NCI-H187 (cell line): ENCODE measurements at places on chromosomes 6 and 20.

GRCh38 chr6:53603386-53604116 lies 58.6 kb upstream of the GCLC start:
- no peak for DNase-seq

DNA sequence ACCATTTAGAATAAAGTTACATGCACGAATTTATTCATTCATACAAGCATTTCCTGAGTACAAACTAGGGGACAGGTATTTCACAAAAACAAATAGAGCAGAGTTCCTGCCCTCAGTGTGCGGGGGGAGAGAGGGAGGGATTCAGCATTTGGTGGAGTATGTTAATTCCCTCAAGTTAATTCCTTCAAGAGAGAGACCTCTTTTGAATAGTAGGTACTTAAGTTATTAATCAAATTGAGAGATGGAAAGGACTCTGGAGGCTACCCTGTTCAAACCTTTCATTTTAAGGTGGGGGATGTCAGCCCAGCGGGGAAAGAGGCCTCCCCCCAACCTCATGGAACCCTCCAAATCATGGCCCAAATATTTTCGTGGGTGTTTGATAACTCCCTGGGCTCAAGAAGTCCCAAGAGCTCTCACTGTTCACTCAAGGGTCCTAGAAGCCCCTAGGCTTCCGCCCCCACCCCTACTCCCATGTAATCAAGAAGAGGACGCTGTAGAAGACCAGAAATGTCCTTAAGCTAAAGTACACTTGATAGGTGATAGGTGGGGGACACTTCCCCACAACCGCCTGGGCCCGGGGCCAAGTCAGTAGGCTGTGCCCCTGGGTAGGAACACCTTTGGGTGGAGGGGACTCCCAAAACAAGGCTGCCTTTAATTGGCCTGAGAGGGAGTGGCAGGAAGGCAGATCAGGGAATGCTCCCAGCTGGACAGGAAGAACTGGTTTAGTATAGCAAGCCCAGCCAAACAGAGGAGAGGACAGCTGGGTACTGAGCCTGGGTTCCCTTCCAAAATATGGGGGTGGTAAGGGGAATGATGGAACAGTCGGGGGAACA lies 2.9 kb downstream of the SDC4 start:
- no peak for DNase-seq

GRCh38 chr6:21847711-21848480 lies 254.3 kb downstream of the SOX4 start:
- DNase-seq: no peak

GRCh38 chr6:150881911-150882481 lies 16.5 kb downstream of the MTHFD1L start:
- DNase-seq: no peak

DNA sequence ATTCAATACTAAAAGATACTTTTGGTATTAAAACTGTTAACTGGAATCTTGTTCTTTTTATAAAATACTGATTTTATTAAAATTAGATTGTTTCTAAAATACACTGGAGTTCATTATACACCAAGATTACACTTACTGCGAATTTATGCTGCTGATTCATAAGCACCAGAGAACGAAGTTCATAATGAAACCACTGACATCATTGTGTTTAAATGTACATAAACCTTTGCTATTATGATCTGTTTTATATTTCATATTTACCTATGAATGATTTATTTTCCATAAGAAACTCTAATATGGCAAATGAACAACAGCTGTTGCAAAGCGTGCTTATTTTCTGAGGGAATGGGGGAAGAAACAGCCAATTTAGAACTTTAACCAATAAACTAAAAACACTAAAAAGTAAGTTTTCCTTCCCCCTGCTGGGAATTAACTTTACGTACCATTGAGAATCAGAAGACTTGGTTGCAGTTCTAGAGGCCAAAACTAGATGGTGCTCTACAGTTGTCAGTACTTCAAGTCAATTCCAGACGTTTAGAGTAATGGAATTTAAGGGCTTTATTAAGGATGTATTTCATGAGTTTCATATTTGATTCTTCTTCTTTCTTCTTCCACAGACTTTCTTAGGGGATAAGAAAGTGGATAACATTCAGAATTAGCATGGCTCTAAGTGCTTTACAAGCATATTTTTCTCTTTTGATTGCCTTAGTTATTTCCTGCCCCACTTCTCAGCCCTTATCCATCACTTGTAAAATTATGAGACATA lies 30.8 kb upstream of the COL19A1 start:
- no peak for DNase-seq

DNA sequence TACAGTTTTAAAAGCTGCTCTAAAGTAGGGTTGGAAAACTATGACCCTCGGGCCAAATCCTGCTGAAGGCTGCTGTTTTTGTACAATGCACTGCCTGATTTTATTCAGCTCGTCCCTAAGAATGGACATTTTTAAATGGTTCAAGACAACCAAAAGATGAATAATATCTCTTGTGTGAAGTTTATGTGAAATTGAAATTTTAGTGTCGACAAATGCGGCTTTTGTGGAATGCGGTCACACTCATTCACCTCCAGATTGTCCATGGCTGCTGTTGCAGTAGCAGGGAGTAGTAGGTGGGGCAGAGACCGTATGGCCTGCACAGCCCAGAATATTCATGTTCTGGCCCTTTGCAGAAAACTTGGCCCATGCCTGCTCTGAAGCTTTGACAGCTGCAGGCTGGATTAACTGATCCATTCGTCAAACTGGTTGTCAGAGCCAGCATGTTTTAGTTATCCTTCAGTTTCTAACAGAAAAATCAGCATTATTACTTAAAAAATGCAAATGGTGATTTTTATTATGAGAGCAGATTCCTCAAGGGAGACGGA lies 91.6 kb downstream of the PSMG4 start:
- no peak for DNase-seq

DNA sequence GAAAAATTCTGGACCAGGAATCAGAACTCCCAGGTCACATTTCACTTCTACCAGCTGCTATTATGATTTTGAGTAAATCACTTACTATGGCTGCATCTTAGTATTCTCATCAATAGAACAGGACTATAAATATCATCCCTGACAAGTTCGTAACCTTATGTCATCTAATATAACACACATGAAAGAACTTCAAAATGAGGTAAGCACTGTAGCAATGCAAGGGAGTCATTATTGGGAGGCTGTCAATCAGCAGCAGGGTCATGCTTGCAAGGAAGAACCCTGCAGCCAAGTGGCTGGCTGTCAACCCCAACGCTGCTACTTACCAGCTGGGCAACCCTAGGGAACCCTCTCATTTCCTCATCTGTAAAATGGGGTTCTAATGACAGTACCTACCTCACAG lies 123.3 kb upstream of the B3GAT2 start:
- DNase-seq: no peak

- DNase-seq: no peak
These were observed 246.0 kb downstream of the PHACTR1 start for GRCh38 chr6:12962529-12962928.

DNA sequence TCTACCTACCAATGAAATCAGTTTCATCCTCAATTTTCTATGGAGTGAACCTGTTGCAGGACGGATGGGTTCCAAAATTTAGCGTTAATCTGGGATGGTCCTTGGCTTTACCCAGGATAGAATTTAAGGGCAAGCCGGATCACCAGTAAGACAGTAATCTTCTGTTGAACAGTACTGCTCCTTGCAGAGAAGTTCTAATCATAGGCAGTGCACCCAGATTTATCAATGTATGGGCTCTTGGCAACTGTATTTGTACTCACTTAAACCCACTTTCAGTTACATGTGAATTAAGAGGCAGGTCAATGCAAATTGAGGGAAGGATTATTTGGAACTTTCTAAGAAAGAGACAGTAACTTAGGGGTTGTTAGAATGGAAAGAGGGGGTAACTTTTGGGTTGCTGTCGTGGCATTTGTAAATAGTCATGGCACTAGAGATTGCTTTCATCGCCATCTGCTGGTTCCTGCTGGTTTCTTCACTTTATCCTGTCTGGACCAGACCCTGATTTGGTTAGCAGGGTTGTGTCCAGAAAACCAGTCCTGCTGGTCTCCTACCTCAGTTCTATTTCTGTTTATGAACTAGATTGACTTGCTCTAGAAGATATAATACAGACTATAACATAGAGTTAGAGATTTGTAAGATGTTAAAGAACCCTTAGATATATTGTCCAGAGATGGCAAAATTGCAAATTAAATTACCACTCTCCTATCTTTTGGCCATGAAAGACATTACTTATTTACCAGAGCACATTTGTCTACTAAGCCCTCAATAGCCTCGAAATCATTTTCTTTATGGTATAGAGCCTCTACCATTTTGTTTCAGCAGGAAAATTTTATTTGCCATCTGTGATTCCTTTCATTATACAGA lies 646.3 kb downstream of the UTRN start:
- no peak for DNase-seq

GRCh38 chr6:134414793-134415192 lies 96.9 kb upstream of the SGK1 start:
- no peak for DNase-seq

DNA sequence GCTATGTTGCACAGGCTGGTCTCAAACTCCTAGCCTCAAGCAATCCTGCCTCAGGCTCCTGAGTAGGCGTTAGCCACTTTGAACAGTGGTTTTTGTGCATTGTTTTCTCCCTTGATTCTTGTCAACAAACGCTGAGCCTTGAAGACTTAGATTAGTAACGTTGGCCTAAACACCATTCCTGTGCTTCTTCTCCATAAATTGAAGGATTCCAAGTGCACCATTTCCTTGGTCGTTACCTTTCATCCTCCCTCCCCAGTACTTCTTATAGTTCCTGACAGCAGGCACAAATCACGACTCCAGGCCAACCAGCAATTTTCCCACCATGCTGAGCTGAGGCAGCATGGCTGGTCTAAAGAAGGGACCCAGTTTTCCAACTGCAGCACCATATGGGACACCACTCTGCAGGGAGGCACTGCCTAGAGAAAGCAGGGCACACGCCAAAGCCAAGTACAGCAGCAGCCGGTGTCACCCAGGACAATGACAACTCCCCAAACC lies 8.9 kb downstream of the RPS10 start:
- no peak for DNase-seq

- DNase-seq: no peak
These were observed 349.2 kb downstream of the UTRN start for GRCh38 chr6:144634371-144634770.

GRCh38 chr6:143629104-143630080 lies 48.4 kb upstream of the PHACTR2 start:
- no peak for DNase-seq

- DNase-seq: no peak
These were observed 69.7 kb upstream of the SCP2D1 start for GRCh38 chr20:18743665-18744440.

- no peak for DNase-seq
These were observed 262.0 kb downstream of the PAX1 start for GRCh38 chr20:21967481-21967880.

DNA sequence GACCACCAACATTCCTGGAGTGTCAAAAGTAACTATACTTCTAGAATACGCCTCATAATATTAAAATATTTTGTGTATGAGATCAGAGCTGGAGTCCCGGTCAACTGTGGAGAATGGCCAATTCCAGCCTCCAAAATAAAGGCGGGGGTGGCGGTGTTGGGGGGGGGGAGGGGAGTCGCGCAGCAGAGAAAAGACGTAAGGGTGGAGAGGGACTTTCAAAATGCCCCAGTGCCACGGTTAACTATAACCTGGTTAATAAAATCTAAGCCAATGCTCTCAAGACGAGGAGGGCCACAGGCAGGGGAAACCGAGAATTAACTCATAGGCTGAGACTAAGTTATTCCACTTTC lies 1.3 kb downstream of the NUP153 start:
- DNase-seq: no peak

DNA sequence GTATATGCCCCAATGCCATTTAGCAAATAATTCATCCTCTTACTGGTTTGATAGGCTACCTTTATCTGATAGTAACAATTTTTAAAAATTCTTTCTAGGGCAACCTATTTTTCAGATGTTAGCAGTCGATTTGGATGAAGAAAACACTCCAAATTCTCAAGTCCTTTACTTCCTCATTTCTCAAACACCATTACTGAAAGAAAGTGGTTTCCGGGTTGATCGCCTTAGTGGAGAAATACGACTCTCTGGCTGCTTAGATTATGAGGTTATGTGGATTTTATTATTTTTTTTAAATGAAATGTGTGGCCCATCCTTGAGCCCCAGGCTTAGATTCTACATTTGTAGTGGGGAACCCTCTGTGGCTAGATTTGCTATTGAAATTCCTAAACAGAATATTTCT lies 26.3 kb downstream of the CDH26 start:
- DNase-seq: no peak

GRCh38 chr6:33683051-33683571 lies 28.4 kb downstream of the UQCC2 start:
- DNase-seq: no peak

DNA sequence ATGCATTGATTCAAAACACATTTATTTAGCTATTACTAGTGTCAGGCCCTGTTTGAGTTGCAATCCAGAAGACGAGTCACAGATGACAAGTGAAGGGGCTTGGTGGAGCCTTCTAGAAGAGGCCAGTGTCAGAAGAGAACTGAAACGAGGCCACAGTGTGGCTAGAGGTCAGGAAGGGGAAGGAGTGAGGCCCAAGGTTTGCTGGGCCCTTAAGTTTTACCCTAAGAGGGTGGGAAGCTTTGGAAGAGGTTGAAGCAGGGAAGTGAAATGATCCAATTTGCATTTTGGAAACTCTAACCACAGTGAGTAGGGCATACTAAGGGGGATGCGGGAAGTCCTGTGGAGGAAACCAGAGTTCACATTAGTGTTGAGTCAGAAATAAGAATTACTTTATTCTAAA lies 25.0 kb downstream of the TTK start:
- no peak for DNase-seq

- DNase-seq: no peak
These were observed 64.2 kb downstream of the FKBP5 start for GRCh38 chr6:35624341-35625070.

DNA sequence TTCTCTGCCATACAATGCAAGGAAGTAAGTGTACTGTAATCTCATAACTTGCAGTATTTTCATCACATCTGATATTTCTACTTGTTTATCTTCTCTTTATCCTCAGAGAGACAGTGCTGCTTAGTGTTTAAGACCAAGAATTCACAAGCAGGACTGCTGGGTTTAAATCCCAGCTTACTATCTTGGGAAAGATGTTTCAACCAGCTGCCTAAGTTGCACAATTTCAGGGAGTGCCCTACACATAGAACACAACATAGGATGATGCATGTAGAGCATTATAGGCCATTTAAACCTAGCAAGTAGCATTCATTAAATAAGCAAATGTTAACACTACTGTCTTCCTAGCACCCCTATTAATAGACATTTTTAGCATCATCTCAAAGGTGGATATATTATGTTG lies 205.2 kb upstream of the CEP162 start:
- DNase-seq: no peak

DNA sequence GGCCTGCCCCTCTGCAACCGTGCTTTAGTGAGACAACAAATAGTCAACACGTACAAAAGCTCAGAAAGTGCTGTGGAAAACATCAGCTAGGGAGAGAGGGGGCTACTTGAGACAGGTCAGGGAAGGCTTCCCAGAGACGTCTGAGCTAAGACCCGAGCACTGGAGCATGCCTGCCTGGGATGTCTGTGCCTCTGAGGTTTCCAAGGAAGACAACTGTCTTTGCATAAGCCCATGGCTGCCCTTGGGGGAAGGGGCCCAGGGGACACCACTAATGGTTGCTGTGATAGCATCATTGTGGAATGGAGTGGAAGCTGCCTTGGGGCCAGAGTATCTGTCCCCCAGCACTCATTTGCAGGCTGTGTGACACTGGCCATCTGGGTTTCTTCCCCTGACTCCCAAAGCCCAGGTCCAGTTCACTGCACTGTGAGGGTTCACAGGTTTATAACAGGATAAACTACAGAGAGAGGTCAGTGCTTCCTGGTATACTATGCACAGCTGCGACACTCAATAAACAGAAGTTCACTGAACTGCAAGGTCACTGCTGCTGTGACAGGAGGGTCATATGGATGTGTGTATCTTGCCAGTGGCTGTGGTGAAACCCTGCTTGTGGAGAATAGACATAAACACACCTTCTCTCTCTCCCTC lies 1.5 kb upstream of the ARFGEF2 start:
- DNase-seq: no peak

- no peak for DNase-seq
These were observed 103.3 kb downstream of the ANKS1A start for GRCh38 chr6:34992376-34992775.
